Fibroblast of skin of right biceps (primary cell): ENCODE measurements at places on chromosomes 4 and X.
A peak's percentile ranks its signal among the peaks of the same experiment; 100 is the strongest.

DNA sequence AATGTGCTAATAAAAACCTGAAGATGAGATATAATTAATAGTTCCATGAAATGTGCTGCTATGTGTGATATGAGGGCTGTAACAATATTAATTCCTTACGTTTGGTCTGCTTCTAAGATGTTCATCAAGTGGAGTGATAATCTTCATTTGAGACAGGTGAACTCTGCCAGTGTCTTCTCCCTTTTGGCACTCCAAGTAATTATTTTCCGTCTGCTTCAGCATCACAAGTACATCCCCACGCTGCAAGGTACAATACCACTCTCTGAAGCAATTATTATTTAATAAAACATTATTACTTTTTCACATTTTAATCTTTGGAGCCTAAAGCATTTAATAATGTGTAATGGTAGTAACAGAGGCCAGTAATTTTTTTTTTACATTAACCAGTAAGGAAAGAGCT is 44.4 kb downstream of the RPS3A start:
- no peak for DNase-seq

- DNase-seq = no peak
Observed at GRCh38 chrX:18973527-18974192, 10.3 kb downstream of the PHKA2 start.

DNA sequence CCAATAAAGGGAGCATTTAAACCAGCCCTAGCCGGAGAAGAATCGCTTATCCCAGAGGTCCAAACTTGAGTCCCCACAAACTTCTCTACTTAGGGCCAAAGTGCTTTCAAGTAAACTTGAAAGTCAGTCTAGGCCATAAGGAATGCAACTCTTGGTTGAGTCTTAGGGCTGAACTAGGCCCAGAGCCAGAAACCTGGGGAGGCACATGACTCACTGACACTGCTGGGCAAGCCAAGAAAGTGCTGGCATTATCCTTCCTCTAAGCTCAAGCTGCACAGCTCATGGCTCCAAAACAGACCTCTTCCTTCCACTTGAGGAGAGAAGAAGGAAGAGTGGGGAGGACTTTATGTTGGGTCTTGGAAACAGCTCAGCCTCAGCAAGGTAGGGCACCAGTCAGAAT is 1257.3 kb upstream of the DIAPH2 start:
- DNase-seq = peak; percentile 0

DNA sequence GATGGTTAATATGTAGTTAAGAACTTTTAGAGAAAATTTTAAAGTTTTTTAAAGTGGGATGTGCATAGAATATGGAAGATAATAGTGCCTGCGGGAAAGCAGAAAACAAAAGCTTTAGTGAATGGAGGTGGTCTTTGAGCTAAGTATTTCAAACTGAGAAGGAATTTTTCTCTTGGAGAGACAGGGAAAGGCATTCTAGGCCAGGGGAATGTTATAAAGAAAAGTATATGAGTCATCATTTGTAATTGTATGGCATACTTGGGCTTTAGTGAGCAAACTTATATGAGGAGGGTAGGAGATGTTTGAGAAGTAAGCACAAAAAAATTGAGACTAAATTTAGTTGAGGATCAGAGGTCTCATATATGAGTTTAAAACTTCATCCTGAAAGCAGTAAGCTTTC is 467.0 kb downstream of the PPARGC1A start:
- DNase-seq = peak; percentile 21

DNA sequence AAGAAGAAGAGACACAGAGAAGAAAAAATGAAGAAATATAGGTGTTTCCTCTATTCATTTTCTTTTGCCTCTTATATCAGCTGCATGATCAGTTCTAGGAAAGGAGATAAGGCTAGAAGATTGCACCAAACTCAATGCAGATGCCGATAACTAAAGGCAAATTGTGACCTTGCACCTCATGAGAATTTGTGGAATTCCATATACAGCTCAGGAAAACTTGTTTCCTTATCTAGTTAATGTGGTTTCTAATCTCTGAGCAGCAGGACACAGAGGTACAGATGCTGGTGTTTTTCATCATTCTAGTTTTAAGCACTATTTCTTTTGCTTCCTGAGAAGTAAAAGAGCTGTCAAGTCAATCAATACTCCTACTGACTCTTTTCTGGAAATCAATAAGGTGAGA is 104.6 kb upstream of the NWD2 start:
- no peak for DNase-seq

GRCh38 chr4:140152751-140153418 is 1.1 kb downstream of the MAML3 start:
- peak; percentile 54 for DNase-seq

DNA sequence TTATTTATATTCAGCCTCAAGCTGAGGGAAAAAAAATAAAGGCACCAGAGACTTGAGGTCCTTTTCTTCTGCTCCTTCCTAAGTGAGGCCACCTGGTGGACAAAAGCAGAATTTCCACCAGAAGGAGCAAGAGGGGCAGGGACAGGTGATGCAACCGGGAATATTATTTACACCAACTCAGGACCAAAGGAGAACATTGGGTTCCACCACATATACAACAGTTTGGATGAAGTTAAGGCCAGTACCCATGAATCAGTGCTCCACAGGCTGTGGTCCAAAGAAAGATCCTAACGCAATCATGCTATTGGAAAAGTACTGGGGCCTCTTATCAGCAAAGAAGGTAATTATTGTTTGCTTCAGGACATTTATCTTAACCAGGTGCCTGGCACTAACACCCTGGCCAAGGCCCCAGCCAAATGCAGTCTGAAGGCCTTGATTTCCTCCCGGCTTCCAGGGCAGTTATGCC is 57.4 kb downstream of the TSC22D3 start:
- DNase-seq = peak; percentile 84

DNA sequence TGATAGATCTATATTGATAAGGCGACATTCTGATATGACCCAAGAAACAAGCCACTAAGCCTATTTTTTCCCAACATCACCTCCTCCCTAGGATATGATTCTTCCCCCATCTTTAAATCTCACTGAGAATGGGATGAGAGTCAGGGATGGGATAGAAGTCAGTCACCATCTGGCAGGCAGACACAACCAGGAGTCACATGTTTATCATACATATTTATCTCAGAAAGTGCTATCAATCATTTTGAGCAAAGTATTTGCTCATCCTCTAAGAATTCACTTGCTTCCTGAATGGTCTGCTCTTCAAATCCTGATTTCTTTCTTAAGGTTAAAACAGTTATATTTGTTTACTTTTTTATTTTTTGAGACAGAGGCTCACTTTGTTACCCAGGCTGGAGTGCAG is 20.3 kb downstream of the DNAAF6 start:
- peak; percentile 2 for DNase-seq

- DNase-seq = no peak
Observed at GRCh38 chr4:54099287-54099747, 646 bp upstream of the GSX2 start.

DNA sequence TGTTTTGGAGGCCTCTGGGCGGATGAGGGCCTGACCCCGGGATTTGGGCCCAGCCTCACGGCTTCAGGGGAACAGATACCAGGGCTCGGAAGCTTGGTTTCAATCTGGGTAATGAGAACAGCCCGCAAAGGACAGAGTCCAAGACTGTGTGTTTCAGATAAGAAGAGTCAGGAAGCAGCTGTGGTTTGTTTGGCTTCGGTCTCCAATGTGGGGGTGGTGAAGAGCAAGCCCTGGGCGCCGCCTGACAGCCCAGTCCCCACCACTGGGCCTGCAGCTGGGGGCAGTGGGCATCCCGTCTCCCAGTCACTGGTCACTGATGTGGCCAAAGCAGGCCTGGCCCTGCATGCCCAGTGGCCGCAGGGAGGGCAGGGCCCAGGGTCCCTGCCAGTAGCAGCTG is 9.1 kb downstream of the WFS1 start:
- DNase-seq = no peak

- DNase-seq = no peak
Observed at GRCh38 chrX:38804432-38804681, 3.1 kb downstream of the MID1IP1 start.

DNA sequence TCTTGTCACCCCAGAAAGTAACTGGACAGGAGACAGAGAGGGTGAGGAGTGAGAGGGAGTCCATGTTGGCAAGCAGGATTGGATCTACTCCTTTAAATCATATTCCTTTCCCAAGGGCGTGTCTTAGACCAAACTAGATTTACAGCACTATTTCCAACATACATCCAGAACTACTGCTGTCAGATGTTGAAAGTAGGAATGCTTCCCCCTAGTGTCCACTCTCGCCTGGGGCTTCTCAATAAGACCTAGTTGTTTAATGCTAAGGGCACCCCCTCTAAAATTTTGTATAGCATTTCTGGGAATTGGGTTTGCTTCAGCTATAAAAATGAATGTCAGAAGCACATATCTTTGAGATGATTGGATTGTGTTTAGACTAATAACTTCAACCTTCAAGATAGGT is 13.3 kb downstream of the OFD1 start:
- peak; percentile 58 for DNase-seq

- no peak for DNase-seq
Observed at GRCh38 chr4:147408189-147408588, 72.7 kb upstream of the EDNRA start.

GRCh38 chr4:80295826-80296225 is 29.4 kb downstream of the FGF5 start:
- peak; percentile 70 for DNase-seq

GRCh38 chrX:33134164-33134563 is 77.2 kb downstream of the DMD start:
- DNase-seq = no peak

- DNase-seq = peak; percentile 2
Observed at GRCh38 chrX:106906361-106906760, 3.2 kb upstream of the RIPPLY1 start.

- DNase-seq = peak; percentile 47
Observed at GRCh38 chr4:85761803-85762528, 287.0 kb downstream of the ARHGAP24 start.

GRCh38 chr4:16537926-16538325 is 311.7 kb upstream of the TAPT1 start:
- DNase-seq = no peak

- no peak for DNase-seq
Observed at GRCh38 chr4:169334335-169334734, 63.6 kb upstream of the SH3RF1 start.

DNA sequence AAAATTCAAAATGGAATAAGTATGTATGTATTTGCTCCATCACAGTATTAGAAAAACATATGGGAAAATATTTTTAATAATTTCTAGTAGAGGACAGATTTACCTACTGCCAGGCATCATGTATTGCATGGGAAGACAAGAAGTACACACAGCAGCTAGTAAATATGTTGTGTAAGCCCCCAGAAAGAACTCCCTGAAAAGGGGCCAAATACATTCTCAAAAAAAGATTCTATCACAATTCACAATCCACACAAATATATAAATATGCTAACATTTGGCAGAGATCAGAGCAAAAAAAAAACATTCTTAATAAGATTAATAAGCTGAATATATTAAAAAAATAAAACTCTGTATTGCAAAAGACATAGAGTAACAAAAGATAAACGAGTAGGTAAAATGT is 28.0 kb downstream of the SLC10A6 start:
- DNase-seq = no peak

GRCh38 chrX:154484255-154485149 is 1.9 kb downstream of the UBL4A start:
- DNase-seq = no peak

- DNase-seq = no peak
Observed at GRCh38 chr4:159778298-159778697, 675.4 kb downstream of the RAPGEF2 start.

DNA sequence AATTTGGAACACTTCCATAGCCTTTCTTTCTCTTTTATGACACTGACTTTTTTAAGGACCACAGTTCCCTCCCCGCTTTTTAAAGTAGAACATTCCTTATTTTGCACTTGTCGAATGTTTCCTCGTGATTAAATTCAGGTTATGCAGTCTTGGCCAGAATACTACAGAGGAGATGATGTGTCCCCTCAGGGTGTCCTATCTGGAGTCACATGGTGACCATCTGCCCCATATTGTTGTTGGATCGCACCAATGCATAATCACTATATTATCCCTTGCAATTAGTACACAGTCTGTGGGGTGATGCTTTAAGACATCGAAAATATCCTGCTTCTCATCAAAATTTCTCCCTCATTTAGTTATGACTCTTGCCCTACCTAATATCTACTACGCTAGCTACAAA is 27.4 kb downstream of the WDFY3 start:
- no peak for DNase-seq

GRCh38 chrX:2545144-2545543 is 44.4 kb upstream of the DHRSX start:
- DNase-seq = no peak

DNA sequence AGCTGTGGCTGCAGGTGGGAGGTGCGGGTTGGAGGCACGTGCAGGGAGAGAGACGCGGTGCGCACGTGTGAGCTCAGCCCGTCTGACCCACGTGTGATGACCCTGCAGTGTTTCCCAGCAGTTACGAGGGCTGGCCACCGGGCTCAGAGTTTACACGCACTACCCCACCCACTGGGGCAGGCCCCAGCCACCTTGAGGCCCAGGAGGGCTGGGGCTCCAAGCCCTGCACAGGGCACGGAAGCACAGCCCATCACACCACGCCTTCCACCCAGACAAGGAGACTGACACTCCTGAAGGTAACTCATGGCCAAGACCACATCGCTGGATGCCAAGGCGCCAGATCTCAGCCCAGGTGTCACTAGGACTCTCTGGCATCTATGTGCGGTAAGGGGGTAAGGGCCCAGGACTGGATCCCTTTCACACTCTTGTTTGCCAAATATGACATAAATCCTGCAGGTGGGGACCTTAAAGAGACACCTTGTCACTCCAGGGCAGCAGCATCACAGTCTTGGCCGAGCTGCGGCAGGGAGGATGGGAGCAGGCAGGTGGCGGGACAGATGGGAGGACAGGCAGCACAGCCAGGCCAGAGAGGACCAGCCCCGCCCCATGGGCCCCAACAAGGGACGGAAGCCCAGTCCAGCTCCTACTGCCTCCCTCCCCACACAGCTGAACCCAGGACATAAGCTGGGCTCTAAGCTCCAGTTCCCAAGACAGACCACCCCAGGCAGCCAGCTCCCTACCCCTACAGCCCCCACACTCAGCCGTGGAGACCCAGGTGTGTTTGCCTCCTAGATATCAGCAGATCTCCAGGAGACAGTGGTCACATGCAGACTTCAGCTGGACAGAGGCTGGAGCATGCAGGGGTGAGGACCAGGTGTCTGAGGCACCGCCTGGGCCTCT is 56.8 kb downstream of the ZFYVE28 start:
- no peak for DNase-seq

GRCh38 chr4:95798003-95798402 is 41.9 kb upstream of the PDHA2 start:
- no peak for DNase-seq

GRCh38 chr4:39514888-39515401 is 12.3 kb downstream of the UGDH start:
- DNase-seq = no peak

DNA sequence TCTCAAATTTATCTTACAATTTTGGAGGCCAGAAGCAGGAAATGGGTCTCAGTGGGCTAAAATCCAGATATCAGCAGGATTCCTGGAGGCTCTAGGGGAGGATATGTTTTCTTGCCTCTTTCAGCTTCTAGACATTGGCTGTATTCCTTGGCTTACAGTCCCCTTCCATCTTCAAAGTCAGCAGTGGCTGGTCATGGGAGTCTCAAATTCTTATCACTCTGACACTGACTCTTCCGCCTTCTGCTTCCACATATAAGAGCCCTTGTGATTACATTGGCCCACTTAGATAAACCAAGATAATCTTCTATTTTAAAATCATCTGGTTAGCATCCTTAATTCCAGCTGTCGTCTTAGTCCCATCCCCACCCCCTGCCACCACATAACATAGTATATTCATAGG is 113.0 kb downstream of the PCDH7 start:
- DNase-seq = no peak
